Activated T-cell treated with anti-CD3 and anti-CD28 coated beads for 4 hours (primary cell): ENCODE measurements at places on chromosomes 1 and 21.

DNA sequence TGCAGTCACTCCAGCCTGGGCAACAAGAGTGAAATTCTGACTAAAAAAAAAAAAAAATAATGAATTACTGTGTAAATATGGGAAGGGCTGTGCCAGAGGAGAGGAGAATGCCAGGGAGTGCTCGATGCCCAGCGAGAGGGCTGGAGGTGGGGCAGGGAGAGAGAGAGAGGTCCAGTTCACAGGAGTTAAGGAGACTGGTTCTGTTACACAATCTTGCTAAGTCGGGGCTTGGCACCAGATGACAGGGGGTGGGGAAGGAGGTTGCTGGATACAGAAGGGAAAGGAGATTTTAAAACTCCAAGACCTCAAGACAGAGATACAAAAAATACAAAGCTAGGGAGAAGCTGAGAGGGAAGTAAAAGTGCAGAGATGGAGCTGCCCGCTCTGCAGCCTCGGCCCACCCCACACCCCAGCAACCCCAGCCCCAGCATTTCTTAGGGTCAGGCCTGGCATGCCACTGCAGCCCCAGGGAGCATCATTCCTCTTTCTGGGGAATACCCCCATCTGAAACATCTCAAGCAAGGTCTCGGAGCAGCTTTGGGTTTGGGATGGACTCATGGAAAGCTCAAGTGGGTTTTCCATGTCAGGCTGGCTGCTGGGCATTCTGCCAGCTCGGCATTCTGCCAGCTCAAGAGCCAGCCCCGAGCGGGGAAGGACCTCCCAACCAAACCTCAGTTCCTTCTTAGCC lies 991 bp downstream of the SELENBP1 start:
- DNase-seq: no peak

GRCh38 chr21:39175154-39175553 lies 8.1 kb downstream of the PSMG1 start:
- no peak for DNase-seq

GRCh38 chr1:151739590-151740355 lies 18.5 kb downstream of the RIIAD1 start:
- no peak for DNase-seq

GRCh38 chr21:36103434-36103833 lies 31.4 kb upstream of the CBR3 start:
- DNase-seq: no peak

DNA sequence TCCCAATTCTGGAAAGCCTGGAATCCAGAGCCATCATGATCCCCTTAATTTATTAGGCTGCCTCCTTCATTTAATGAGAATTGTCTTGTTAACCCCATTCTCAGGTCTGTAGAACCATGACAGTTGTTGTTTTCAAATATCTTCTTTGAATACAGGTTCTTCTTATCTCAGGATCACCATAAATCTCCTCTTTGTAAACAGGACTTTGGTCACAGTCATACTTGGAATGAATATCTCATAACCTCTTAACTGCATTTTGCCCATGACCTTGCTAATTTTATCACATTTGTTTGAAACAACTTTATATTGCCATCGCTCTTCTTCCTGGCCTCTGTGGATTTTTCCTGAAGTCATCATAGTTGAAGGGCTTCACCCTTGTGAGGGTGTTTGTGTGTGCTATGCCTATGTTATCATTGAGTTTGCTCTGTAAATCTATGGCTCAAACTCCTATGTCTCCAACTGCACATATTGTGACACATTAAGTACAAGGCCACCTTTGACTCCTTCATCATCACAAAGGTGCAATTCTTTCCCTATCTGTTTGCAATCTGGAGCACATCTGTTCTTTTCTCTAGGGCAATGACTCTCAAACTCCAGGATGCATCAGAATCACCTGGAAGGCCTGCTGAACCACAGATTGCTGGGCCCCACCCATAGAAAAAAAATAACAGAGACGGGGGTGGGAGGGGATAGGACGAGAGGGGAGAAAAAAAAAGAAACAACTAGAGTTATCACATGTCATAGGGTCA lies 54.2 kb downstream of the FCRL5 start:
- no peak for DNase-seq

- no peak for DNase-seq
Observed at GRCh38 chr1:174413632-174414031, 34.1 kb upstream of the GPR52 start.

GRCh38 chr1:209062863-209063262 lies 520.7 kb upstream of the CAMK1G start:
- DNase-seq: no peak
